ENCODE measurements at places on chromosomes 4 and X. TPM values are rescaled to one million over a fixed set of nuclear protein-coding genes. Genes with fewer than 3 reads are reported as not detected.

GRCh38 chr4:6582889-6583490 is 8.0 kb downstream of the MAN2B2 start:
- peak; percentile 64 for DNase-seq

PCSK1N gene
- 9.9 TPM for total RNA-seq

GRCh38 chr4:128241425-128241913 is 46.1 kb downstream of the PGRMC2 start:
- DNase-seq = peak; percentile 89

GRCh38 chr4:26342328-26343037 is 21.7 kb downstream of the RBPJ start:
- DNase-seq = peak; percentile 65

GRCh38 chr4:27181693-27182092 is 321.1 kb downstream of the STIM2 start:
- no peak for DNase-seq

GRCh38 chrX:56729152-56729850 is at the start of gene NBDY:
TSS of gene NBDY (plus strand) at chrX:56729243. CDS start at chrX:56729354, 111 bp downstream.
- DNase-seq = peak; percentile 65

GJB1 gene
- total RNA-seq = not detected

GRCh38 chr4:10003666-10004065 is 17.6 kb downstream of the SLC2A9 start:
- DNase-seq = no peak

DNA sequence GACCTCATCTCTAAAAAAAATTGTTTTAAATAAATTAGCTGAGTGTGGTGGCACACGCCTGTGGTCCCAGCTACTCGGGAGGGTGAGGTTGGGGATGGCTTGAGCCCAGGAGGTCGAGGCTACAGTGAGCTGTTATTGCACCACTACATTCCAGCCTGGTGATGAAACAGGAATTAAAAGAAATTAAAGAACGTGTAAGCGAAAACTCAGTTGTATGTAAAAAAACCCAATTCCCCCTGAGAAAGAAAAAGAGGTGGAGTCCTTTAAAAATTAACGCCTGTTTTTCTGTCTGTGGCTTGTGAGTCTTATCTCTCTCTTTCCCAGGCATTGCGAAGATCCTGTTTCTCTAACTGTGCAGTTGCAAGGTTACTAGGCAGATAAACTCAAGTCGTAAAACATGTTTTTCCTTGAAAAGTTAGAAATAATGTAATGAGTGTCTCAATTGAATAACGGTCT is 22.1 kb downstream of the EPGN start:
- DNase-seq = peak; percentile 36
